ENCODE measurements at places on chromosomes 5 and 9. TPM values are rescaled to one million over a fixed set of nuclear protein-coding genes. Genes with fewer than 3 reads are reported as not detected.

DNA sequence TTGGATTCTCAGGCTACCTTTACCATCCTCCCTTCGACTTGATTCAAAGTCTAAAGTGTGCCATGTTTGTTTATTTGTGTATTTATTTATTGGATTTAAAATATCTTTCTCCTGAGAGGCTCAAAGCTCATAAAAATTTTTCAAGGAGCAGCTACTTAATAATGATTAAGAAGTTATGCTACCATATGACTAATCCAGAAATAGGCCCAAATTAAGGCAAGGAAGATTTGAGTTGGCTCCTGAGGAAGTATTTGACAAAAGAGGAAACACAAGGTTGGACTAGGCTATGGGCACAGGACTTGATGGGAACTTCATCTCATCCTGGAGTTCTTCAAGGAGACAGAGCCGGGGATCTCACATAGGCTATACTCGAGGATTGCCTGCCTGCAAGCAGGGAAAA, 22.4 kb upstream of the PPP2CA start:
- no peak for DNase-seq

GRCh38 chr9:437574-438001, 222.9 kb downstream of the DOCK8 start:
- DNase-seq, result no peak

- DNase-seq, result no peak
Measured at GRCh38 chr9:12933957-12934356, 159.1 kb downstream of the LURAP1L start.

DNA sequence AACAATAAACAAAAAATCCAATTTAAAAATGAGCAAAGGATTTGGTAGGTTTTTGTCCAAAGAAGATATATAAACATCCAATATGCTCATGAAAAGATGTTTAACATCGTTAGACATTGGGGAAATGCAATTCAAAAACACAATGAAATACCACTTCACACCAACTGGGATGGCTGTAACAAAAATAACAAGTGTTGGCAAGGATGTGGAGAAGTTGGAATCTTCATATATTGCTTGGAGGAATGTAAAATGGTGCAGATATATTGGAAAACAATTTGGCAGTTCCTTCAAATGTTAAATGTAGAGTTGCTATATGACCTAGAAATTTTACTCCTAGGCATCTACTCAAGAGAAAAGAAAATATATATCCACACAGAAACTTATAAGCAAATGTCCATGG, 224.3 kb downstream of the AUH start:
- DNase-seq, result no peak

Gene IL4
- not detected for total RNA-seq

Gene GABRA6
- not detected for total RNA-seq
